Activated T-helper 1 cell treated with anti-CD3 and anti-CD28 coated beads, Interleukin-12 subunit alpha, Interleukin-12 subunit beta, Interleukin-2, Interleukin-4 antibody, amounts not matched to agents 30 ng/mL and 10 ng/mL and 1 ng/mL, durations not matched to agents 14 hours and 24 hours and 36 hours (primary cell): ENCODE measurements at places on chromosomes 3 and 15. TPM values are rescaled to one million over a fixed set of nuclear protein-coding genes. Genes with fewer than 3 reads are reported as not detected.

- DNase-seq, result no peak
Measured at GRCh38 chr15:79194386-79194785, 88.1 kb upstream of the ANKRD34C start.

GRCh38 chr3:87198774-87199173 is 28.3 kb upstream of the CHMP2B start:
- no peak for DNase-seq

DNA sequence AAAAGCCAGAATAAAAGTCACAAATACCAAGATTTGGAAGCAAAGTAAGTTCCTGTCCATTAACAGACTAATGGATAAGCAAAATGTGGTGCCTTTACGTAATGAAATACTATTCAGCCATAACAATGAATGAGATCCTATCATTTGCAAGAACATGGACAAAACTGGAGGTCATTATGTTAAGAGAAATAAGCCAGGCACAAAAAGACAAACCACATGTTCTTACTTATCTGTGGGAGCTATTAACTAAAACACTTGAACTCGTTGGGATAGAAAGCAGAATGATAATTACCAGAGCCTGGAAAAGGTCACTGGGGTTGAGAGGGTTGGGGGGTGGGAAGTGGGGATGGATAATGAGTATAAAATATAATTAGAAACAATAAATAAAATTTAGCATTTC is 1015.9 kb downstream of the OTOL1 start:
- no peak for DNase-seq

PSTPIP1 gene
- total RNA-seq, result 218 and 226 TPM in 2 replicates

AMOTL2 gene
- not detected in 2 replicates for total RNA-seq

ZNF385D gene
- total RNA-seq, result not detected in 2 replicates
